RPMI7951 (cell line): ENCODE measurements at places on chromosomes 3 and 15. TPM values are rescaled to one million over a fixed set of nuclear protein-coding genes. Genes with fewer than 3 reads are reported as not detected.
A peak's percentile ranks its signal among the peaks of the same experiment; 100 is the strongest.

DNA sequence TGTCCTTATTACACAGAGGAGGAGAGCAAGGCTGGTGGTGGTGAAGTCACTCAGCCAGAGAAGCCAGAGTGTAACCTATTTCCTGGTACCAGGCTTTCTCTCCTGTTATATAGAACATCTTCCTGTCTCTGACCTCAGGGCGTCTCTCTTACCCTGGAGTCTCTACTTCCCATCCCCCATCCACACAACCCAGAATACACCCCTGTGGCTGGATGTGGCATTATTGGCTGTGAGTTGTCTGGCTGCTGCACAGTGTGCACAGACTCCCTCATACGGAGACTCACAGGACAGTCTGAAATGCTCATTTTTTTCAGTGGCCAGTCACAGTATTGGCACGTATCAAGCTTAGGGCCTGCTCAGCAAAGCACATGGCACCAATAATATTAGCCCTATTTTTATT lies 8.6 kb downstream of the PODXL2 start:
- peak; percentile 53 for DNase-seq

DNA sequence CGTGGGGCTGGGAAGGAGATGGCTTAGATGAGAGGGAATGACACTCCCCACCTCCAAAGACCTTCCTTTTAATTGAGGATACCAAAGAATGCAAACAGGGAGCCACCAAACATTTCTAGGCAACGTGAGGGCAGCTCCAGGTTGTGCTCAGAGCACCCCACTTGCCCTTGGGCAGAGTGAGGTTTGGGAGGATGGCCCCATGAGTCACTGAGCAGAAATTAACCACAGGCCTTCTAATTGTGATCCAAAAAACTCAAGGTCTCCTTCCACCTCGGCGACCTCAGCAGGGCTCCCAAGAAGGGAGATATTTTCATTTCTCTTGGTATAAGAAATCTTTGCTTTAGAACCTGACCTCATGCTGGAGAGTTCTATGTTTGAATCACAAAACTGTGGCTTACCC lies 305.0 kb upstream of the TPM1 start:
- DNase-seq: peak; percentile 88

DNA sequence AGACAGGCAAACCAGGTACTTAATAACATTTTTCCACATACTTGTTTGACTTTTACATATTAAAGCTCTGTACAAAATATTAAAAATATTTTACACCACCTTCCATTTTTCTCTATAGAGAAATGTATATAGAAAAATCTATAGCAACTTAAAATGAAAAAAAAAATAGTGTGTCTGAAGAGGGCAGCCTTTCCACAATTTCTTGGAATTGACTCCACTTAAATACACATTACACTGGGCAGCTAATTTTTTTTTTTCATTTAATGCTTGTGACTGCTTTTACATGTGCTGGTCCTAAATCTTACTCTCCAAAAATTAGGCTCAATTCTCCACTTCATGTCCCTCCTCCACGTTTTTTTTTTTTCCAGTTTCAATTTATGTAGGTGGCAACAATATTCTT lies 427.0 kb upstream of the RBMS3 start:
- peak; percentile 5 for DNase-seq

GRCh38 chr15:51307811-51308210 lies 30.6 kb downstream of the CYP19A1 start:
- DNase-seq: no peak

The SAMD7 gene
- not detected in 2 replicates for total RNA-seq
